ENCODE measurements at places on chromosomes 7 and 10.

- DNase-seq = no peak
These were observed 333.2 kb upstream of the MGMT start for GRCh38 chr10:129133856-129134255.

- no peak for DNase-seq
These were observed 29.0 kb downstream of the PODXL start for GRCh38 chr7:131527456-131527855.

DNA sequence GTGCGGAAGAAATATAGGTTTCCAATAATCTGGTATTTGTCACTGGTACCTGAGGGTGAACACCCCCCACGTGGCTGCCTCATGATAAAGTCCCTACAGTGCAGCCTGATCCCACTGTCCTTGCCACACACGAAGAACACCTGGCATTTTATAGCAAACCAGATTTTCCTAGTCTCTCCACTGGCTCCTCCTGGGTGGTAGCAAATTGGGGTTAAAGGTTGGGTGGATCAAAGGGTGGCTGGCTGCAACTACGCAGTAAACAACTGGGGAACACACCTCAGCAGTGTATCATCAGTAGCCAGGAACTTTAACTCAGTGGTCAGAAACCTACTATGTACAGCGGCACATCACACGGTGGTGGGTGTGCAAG is 10.3 kb downstream of the SEPHS1 start:
- DNase-seq = no peak

- no peak for DNase-seq
These were observed 8.9 kb downstream of the DLX6 start for GRCh38 chr7:97014145-97014750.

- no peak for DNase-seq
These were observed 66.9 kb downstream of the STK17A start for GRCh38 chr7:43649755-43650274.

DNA sequence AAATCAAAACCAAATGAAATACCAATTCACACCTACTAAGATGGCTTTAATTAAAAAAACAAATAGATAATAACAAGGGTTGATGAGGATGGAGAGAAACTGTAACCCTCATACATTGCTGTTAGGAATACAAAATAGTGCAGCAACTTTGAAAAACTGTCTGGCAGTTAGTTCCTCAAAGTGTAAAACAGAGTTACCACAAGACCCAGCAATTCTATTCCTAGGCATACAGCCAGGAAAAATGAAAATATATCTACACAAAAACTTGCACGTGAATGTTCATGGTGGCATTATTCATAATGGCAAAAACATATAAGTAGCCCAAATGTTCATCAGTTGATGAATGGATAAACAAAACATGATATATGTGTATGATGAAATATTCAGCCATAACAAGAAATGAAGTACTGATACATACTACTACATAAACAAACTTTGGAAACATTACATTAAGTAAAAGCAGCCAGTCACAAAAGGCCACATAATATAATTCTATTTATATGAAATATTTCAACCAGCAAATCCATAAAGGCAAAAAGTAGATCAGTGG is 83.5 kb downstream of the BRAF start:
- no peak for DNase-seq

DNA sequence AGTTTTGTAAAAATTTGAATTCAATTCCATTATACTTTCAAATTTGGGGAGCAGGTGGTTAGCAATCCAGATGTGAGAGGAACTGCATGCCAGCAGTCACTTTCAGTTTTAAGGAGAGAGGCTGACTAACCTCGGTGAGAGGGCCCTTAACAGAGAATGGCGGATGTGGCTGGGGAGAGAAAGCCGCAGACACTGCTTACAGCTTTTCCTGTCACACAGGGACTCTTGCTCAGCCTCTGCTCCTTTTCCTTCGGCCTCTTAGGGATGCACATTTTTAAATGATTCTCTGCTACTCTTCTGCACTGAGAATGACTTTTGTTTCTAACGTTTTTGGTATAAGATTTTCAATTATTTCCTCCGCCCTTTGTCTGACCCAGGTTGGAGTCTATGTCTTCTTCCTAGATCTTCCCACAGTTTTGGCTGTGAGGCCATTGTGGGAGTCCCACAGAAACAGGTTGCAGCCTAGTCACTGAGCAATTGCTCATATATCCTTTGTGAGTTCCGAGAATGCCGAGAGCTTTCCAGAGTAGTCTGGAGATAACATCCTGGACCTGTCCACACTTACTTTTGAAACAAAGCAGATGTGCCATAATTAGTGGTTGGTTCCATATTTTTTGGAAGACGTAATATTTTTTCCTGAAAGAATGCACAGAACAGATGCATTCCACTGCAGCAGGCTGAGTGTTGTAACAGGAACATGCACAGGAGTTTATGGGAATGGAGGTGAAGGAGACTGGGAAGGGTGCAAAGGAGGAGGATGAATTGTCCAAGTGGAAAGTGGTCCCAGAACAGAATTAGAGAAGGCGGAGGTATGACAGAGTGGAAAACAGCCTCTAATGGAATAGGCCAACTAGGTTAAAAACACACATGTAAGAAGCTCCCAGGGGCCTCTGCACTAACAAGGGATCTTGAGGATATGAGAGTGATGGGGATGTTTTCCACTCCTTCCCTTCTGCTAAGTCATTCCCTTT is 168.0 kb upstream of the ZNF32 start:
- no peak for DNase-seq

DNA sequence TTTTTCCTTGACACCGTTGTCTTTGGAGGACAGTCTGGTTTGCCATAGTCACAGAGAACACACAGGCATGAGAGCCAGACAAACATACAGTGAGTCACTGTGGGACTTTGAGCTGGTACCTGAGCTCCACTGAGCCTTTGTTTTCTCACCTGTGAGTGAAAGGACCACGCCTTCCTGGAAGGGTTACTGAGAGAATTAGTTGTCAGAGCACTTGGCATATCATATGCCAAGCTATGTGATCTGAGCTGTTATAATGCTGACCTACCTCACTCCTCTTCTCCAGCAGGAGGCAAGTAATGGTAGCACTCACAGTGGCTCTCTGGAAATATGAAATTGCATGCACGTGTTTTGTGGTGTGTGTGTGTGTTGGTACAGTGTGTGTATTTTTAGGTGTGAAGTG is 59.7 kb downstream of the CXCL12 start:
- DNase-seq = no peak

GRCh38 chr10:30062582-30062981 is 3.2 kb upstream of the JCAD start:
- DNase-seq = no peak

DNA sequence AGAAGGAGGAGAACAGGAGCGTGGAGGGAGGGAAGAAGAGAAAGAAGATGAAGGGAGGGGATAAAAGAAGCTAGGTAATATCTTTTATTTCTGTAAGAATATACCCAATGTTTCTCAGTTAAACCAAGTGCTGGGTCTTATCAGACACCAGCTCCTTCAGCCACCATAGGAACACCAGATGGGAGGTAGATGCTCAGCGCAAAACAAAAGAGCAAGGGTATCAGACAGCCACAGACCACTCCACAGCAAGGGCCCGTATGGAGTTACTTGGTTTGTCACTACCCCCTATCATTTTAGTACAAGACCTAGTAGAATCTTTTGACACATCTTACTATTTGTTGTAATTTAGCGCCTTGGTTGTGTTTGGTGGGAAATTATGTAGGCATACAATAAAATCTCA is 65.9 kb upstream of the FAM133B start:
- DNase-seq = no peak

DNA sequence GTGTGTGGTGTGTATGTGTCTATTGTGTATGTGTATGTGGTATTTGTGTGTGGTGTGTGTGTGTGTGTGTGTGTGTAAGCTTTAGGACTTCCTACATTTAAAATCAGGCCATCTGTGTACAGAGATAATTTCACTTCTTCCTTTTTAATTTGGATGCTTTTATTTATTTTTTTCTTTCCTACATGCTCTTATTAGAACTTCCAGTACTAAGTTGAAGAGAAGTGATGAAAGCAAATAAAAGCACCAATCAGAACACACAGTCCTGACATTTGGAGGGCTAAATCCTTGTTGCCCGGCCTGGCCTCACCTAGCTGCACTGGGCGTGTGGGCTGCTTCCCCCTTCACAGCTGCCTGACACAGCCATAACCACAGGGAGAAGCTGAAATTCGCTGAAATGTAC is 3.8 kb upstream of the MRC1 start:
- no peak for DNase-seq

DNA sequence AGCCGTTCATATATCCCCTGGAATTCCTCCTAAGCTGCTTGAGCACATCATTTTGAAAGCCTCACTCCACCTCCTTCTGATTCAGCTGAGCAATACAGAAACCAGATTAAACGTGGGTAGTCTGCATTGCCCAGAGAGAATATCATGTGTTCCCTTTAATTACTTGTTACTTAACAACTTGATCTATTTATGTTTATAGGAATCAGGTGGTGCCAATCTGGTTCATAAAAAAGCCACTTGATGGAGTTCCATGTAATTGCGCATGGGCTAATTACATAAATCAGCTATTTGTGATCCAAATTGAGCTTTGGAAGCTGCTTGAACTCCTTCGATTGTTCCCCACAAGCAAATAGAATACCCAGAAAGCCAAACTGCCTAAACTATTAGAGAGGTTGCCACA is 114.7 kb upstream of the ADCY1 start:
- DNase-seq = no peak

DNA sequence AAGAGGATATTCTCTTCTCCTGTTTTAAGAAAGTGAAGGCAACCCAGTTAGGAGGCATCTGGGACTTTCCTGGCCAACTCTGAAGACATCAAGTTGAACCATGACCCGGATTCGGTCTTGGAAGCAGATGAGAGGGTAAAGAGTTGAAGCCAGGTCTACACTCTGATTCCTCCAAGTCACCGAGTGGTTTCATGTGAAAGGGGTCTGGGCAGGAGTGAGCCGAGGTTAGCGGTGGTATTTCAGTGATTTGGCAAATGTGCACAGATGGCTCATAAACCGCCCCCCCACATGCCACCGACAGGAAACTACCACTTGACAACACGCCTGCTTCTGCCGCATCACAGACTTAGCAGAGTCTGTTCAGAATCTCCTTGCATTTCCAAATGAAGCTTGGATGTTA is 11.4 kb upstream of the REPIN1 start:
- no peak for DNase-seq

GRCh38 chr7:132140341-132140740 is 435.9 kb downstream of the PLXNA4 start:
- no peak for DNase-seq

GRCh38 chr7:25945608-25946007 is 206.4 kb upstream of the NFE2L3 start:
- DNase-seq = no peak

GRCh38 chr10:77405771-77406241 is 231.8 kb downstream of the KCNMA1 start:
- peak; percentile 33 for DNase-seq

DNA sequence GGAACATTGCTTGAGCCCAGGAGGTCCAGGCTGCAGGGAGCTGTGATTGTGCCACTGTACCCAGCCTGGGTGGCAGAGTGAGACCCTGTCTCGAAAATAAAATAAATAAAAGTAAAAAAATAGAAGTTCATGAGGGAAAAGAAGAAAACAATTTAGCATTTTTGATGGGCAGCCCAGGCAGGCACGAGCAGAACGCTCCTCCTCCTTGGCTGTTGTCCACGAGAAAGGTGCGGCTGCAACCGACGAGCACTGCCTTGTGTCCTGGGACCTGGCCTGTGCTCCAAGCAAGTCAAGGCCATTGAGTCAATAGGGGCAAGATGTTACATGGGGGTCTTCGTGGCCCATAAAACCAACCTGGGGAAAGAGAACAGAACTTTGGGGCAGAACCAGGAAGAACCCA is 25.6 kb downstream of the EBF3 start:
- DNase-seq = no peak

- no peak for DNase-seq
These were observed 19.7 kb downstream of the MET start for GRCh38 chr7:116691664-116692063.

DNA sequence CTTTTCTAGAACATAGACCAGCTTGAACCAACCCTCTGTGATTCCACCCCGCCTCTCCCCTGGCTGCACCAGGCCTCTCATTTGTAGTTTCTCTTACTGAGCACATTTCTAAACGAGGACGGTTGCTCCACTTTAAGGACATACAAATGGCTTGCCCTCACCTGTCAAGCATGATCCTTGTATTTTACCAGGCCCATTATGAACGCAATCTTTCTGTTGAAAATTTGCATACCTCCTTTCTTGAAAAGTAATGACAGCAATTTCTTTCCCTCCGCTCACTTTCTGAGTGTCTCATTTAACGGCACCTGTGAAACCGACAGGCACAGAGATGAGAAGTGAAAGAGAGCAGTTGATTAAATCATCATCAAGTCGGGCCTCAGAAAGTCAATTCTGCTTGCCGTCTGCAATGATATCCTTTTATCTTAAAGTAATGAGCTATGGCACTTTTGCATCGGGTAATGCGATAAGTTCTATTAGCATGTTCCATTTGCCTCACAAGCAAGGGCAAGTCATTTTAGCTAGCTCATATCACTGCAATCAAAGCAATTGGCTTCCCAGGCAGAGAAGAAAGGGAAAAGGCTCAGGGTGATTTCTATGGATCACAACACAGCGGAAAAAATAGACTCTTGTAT is 705.6 kb upstream of the GALNT17 start:
- no peak for DNase-seq

DNA sequence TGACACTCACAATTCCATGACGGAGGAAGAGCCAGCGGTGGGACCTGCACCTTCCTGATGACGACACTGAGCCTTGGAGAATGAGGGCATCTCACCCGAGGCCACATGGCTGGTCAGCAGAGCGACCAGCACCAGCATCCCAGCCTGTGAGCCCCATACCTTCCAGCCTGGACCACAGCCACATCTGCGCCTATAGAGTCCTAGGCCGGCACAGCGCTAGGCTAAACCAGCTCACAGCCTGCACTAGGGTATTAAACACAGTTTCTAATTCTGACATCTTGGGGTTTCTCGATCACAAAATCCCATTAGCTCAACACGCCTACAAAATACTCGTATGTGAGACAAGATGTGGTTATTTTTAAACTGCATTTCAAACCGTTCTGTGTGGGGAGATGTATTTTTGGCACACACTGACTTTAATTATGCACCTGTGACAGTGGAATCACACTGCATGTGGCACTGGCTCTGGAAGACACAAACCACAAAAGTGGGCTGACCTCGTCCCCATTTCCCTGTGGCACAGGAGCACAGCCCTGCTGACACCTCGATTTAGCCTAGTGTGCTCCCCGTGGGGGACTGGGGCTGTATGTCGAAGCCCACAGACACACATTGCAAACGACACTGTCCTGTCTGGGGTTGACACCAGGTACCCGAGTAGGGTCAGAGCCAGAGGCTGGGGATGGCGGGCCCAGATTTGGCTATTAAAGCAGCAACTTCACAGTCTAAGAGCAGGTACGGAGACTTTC is 32.5 kb downstream of the CPXM2 start:
- no peak for DNase-seq

- no peak for DNase-seq
These were observed 37.0 kb downstream of the FAM20C start for GRCh38 chr7:229184-229964.

GRCh38 chr7:22082886-22083703 is 137.4 kb upstream of the CDCA7L start:
- DNase-seq = peak; percentile 74

GRCh38 chr10:33195608-33196376 is 138.7 kb downstream of the NRP1 start:
- DNase-seq = no peak
